Esophagus squamous epithelium (tissue), 5 donors: ENCODE measurements at places on chromosomes 5 and 9. TPM values are rescaled to one million over a fixed set of nuclear protein-coding genes. Genes with fewer than 3 reads are reported as not detected.

The CER1 gene
- total RNA-seq, result not detected

The EQTN gene
- not detected for total RNA-seq

GRCh38 chr5:43078956-43079355 lies 38.8 kb upstream of the ANXA2R start:
- no peaks in the 10 kb centered on the region for H3K27me3 ChIP-seq
- peaks cover 6% of the 10 kb centered on the region for H3K36me3 ChIP-seq
- no peak for DNase-seq
- no peak overlapping the region for H3K4me3 ChIP-seq
- H3K27ac ChIP-seq, result no peak overlapping the region
- H3K4me1 ChIP-seq, result no peaks in the 10 kb centered on the region

GRCh38 chr5:159184858-159185381 lies 24.4 kb downstream of the RNF145 start:
- peaks cover 26% of the 10 kb centered on the region for H3K4me1 ChIP-seq
- DNase-seq, result no peak
- H3K36me3 ChIP-seq, result peaks cover 21% of the 10 kb centered on the region
- H3K4me3 ChIP-seq, result no peak overlapping the region
- peak overlapping the region; percentile 84 for H3K27ac ChIP-seq

DNA sequence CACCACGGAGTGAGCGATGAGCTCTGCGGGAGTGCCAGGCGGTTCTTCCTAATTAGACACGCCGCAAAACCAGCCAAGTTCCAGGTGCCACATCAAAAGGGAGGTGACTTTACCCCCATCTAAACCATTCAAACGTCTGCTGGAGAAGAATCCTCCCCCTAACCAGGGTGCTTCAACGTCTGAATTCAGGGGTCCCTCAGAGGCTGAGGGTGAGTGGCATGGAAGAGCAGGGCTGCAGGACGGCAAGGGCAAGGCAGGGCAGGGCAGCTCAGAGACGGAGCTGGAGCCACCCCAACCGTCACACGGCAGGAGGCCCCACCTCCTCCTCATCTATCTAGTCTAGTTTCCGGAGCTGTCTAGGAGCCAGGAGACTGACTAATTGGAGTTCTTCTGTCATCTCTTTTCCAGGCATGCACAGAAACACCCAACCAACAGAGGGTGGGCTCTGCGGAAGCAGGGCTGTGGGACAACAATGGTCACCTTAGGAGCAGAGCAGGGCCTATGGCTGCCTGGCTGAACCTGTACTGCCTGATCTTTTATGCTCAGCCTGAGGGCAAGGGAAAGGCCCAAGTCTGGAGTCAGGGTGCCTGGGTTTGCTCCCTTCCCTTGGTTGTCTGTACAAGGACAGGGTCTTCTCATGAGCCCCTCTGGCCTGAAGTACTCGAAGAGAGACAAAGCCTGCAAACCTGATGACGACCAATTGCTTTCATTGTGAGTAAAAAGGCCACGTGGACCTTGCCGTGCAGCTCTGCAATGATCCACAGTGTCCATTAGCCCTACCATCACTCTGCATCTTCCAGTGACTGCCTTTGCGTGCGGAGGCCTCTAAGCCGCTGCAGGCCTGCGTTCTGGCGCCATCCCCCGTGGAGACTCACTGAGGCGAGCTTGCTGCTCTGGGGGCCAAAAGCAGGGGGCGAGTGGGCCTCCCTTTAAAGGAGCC lies 81.0 kb upstream of the SLC25A51 start:
- no peaks in the 10 kb centered on the region for H3K27me3 ChIP-seq
- DNase-seq, result no peak
- no peak overlapping the region for H3K27ac ChIP-seq
- H3K4me3 ChIP-seq, result no peak overlapping the region
- H3K36me3 ChIP-seq, result no peaks in the 10 kb centered on the region

The CSF1R gene
- 5.0 TPM for total RNA-seq

The FGF10 gene
- total RNA-seq, result not detected

The BARHL1 gene
- not detected for total RNA-seq

The RNF208 gene
- 2.7 TPM for total RNA-seq

DNA sequence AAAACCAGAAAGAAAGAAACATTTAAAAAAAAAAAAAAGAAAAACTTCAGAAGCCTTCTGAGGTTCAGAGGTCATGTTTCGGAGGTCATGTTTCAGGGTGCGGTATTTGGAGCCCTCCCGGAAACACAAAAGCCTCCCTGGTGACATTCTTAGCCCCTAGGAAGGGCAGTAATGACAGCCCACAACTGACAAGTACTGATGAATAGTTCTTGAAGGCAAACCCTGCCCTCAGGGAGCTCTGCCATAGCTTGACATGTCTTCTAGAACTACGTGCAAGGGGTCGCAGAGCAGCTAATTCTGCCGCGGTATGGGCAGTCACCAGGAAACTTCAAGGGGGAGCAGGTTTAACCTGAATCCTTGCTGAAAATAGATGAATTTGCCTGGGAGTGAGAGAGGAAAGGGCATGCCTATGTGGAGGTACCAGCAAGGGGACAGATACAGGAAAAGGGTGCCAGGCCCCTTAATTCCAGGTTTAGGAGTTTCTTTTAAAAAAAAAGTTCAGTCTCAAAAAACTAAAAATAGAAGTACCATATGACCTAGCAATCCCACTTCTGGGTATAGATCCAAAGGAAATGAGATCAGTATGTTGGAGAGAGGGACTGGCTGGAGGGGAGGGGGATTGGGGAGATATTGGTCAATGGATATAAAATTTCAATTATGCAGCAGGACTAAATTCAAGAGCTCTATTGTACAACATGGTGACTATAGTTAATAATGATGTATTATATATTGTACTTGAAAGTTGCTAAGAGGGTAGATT lies 98.4 kb downstream of the C9orf152 start:
- H3K36me3 ChIP-seq, result no peaks in the 10 kb centered on the region
- no peak overlapping the region for H3K27ac ChIP-seq
- DNase-seq, result no peak

DNA sequence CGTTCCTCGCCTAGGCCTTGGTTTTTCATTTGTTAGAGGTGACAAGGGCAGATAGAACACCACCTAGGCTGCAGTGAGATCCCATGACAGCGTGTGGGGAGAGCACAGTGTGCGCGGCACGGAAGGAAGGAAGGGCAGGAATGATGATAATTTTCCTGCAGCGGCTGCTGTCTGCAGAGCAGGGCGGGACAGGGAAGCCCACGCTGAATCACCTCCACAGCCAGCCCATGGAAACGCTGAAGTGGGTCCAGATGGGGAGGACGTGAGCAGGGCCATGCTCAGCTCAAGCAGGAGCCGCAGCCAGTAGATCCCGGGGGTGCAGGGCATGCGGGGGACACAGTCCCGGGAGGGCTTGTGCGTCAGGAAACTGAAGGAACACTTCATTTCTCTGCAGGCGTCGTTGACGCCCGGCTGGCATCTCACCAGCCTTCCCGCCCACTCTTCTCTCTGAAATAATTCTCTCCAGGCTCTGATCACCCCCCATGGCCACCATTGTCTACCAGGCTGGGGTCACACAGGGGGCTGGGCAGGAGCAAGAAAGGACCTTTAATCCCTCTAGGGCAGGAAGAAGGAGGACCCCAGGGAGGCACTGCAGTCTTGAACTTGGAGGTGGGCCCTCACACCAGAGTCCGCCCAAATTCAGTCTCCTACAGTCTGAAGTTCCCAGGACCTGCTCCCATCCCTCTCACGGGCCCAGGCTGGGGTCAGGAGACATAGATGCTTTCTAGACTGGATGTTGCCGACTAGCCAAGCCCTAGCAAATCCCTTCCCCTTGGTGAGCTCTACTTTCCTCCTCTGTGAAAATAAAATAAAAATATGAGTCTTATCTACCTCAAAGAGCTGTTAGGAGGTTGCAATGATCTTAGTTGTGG lies 20.9 kb upstream of the SYNPO start:
- H3K36me3 ChIP-seq, result no peaks in the 10 kb centered on the region
- DNase-seq, result no peak
- H3K27ac ChIP-seq, result peak overlapping the region; percentile 73
- H3K4me3 ChIP-seq, result no peak overlapping the region

GRCh38 chr5:33235304-33235703 lies 205.5 kb upstream of the TARS1 start:
- no peak overlapping the region for H3K4me3 ChIP-seq
- no peak overlapping the region for H3K27ac ChIP-seq
- H3K27me3 ChIP-seq, result no peaks in the 10 kb centered on the region
- no peaks in the 10 kb centered on the region for H3K4me1 ChIP-seq

GRCh38 chr9:32508728-32509127 lies 17.3 kb downstream of the RIGI start:
- no peaks in the 10 kb centered on the region for H3K36me3 ChIP-seq
- no peak overlapping the region for H3K27ac ChIP-seq
- DNase-seq, result no peak
- H3K4me1 ChIP-seq, result peaks cover 25% of the 10 kb centered on the region
- H3K27me3 ChIP-seq, result no peaks in the 10 kb centered on the region
- H3K4me3 ChIP-seq, result no peak overlapping the region

The SOHLH1 gene
- not detected for total RNA-seq

- no peaks in the 10 kb centered on the region for H3K27me3 ChIP-seq
- no peak overlapping the region for H3K27ac ChIP-seq
- DNase-seq, result no peak
Observed at GRCh38 chr5:81179959-81180358, 53.2 kb upstream of the CKMT2 start.

The MEIKIN gene
- not detected for total RNA-seq

- H3K36me3 ChIP-seq, result no peaks in the 10 kb centered on the region
- H3K4me1 ChIP-seq, result no peaks in the 10 kb centered on the region
- H3K27ac ChIP-seq, result no peak overlapping the region
- H3K4me3 ChIP-seq, result no peak overlapping the region
- H3K27me3 ChIP-seq, result no peaks in the 10 kb centered on the region
Observed at GRCh38 chr5:94746731-94747124, 128.3 kb downstream of the SLF1 start.

DNA sequence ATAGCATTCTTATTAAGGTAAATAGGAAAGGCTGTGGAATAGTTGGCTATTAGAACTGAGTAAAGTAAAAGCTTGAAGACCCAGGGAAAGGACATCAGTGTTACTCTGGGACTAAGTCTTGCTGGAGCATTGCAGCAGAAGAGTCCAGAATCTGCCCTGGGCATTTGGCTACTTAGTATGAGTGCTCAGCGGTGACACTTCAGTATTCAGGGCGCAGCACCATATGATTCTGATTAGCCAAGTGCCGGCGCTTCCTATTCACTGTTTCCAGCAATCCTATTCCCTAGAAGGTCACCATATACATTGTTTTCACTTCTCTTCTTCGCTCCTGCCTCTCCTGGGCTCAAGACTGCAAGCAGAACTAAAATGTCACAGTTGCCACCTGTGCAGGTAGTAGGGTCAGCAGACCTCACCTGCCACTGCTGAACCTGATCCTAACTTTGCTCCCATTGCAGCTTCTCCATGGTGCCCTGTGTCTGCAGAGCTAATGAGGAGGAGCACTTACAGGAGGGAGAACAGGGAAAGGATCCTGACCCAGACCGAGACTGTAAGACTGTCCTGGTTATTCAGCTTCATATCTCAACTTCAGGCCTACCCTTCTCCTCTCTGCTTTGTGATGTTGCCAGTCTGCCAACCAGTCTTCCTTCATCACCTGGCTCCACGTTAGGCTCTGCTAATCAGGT lies 313.6 kb upstream of the PIK3R1 start:
- no peak overlapping the region for H3K4me3 ChIP-seq
- no peak overlapping the region for H3K27ac ChIP-seq
- DNase-seq, result no peak
- H3K4me1 ChIP-seq, result no peaks in the 10 kb centered on the region
- H3K36me3 ChIP-seq, result no peaks in the 10 kb centered on the region
- no peaks in the 10 kb centered on the region for H3K27me3 ChIP-seq

GRCh38 chr9:99852617-99853016 lies 30.9 kb downstream of the NR4A3 start:
- H3K4me3 ChIP-seq, result no peak overlapping the region
- no peak for DNase-seq
- H3K36me3 ChIP-seq, result no peaks in the 10 kb centered on the region

GRCh38 chr5:128546658-128547281 lies 8.7 kb upstream of the FBN2 start:
- H3K4me3 ChIP-seq, result no peak overlapping the region
- H3K4me1 ChIP-seq, result no peaks in the 10 kb centered on the region
- no peak overlapping the region for H3K27ac ChIP-seq
- no peaks in the 10 kb centered on the region for H3K27me3 ChIP-seq
- no peaks in the 10 kb centered on the region for H3K36me3 ChIP-seq
- DNase-seq, result no peak

The WWC1 gene
- total RNA-seq, result 16.6 TPM

The SKIC3 gene
- total RNA-seq, result 71.3 TPM

GRCh38 chr5:129096382-129096991 lies 1.9 kb downstream of the ISOC1 start:
- peaks cover 18% of the 10 kb centered on the region for H3K4me1 ChIP-seq
- H3K27me3 ChIP-seq, result no peaks in the 10 kb centered on the region
- H3K27ac ChIP-seq, result peak overlapping the region; percentile 94
- no peaks in the 10 kb centered on the region for H3K36me3 ChIP-seq

GRCh38 chr5:30041291-30041690 lies 1152.2 kb upstream of the CDH6 start:
- no peaks in the 10 kb centered on the region for H3K36me3 ChIP-seq
- no peak overlapping the region for H3K27ac ChIP-seq
- no peak overlapping the region for H3K4me3 ChIP-seq
- no peaks in the 10 kb centered on the region for H3K27me3 ChIP-seq

DNA sequence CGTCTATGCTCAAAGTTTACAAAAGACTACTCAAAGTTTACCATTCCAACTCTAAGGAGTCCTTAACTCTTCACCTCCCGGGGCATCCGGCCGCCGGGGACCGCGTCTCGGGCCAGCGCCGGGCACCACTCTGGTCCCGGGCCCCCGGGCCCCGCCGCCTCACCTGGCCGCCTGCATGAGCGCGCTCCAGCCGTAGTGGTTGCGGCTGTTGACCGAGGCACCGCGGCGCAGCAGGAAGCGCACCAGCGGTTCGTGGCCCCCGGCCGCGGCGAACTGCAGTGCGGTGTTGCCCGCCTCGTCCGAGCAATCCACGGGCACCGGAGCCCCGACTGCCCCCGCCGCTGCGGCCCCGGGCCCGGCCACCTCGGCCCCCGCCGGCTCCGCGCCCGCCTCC lies 388 bp downstream of the ANKS6 start:
- no peaks in the 10 kb centered on the region for H3K36me3 ChIP-seq
- no peak for DNase-seq
- peak overlapping the region; percentile 89 for H3K4me3 ChIP-seq
- peaks cover 24% of the 10 kb centered on the region for H3K4me1 ChIP-seq
- no peaks in the 10 kb centered on the region for H3K27me3 ChIP-seq

DNA sequence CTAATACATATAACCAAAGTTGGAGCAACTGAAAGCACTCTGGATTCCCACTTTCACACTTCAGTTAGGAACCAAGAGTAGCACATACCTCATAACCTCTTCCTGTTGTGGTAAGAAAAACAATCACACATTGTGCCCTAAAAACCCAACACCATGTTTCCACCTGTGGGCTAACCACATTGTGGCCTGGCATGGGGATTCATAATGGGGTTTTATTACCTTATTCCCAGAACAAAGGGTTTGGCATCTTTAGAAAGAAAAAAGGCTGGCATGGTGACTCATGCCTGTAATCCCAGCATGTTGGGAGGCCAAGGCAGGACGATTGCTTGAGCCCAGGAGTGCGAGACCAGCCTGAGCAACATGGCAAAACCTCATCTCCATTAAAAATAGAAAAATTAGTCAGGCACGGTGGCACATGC lies 60.6 kb downstream of the HSD17B3 start:
- no peaks in the 10 kb centered on the region for H3K27me3 ChIP-seq
- no peak overlapping the region for H3K27ac ChIP-seq
- DNase-seq, result no peak
- no peaks in the 10 kb centered on the region for H3K4me1 ChIP-seq
- H3K36me3 ChIP-seq, result no peaks in the 10 kb centered on the region

The UNC13B gene
- total RNA-seq, result 20.2 TPM
